Eye (tissue), 1 donor: ENCODE measurements at places on chromosomes 12 and 14.

- peak; percentile 46 for DNase-seq
Measured at GRCh38 chr12:131380220-131380964, 330.5 kb upstream of the SFSWAP start.

GRCh38 chr12:124433879-124434278 lies 133.5 kb downstream of the NCOR2 start:
- no peak for DNase-seq

DNA sequence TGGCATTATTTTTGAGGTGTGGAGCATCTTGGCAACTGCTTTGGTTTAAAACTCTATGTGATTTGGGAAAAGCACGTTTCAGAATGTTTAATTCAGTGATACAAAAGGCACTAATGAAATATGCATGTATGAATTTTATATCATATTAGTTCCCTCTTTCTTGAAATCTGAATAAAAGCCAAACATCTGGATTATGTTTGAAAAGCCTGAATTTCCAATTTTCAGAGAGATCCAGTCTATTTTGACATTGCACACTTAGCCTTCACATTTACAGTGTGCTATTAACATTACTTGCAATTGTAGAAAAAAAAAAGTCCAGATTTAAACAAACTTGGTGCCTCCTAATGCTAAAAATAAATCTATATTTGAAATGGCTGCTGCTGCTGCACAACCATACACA lies 219.1 kb upstream of the NPAS3 start:
- peak; percentile 34 for DNase-seq

DNA sequence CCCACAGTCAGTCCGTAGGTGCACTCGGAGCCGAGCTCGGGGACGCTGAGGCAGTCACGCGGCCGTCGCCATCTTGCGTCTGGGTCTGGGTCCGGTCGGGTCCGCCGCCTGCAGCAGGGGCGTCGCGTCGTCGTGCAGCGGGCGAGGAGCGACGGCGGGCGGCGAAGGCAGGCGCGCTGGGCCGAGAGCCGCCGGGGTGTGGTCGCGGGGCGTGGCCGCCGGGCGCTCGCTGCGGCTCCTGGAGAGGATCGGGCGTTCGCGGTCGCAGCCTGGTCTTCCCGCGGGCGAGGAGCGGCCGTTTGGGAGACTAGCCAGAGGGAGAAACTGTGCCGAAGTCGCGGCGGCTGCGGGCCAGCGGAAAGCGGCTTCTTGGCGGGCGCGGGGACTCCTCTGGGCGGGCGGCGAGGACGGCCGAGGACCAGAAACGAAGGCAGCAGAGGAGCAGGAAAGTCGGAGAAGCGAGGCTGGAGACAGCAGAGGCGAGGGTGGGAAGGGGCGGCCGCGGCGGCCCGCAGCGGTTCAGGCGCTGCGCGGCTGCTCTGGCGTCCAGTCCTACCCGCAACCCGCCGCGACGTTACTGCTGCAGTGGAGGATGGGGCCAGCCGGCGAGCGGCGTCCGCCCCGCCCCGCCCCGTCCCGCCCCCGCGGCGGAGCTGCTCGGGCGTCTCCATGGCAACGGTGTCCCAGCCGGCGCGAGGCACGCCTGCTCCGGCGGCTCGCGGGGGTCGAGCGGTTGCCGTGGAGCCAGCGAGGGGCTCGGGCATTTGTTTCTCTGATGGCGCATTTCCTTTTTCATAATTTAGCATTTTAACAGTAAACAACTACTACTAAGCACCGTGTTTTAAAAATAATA lies at the start of gene PNMA1:
Gene PNMA1 (minus strand): TSS at position 582 of the 853 bp plus-strand sequence. CDS start 745 bp downstream, outside the sequence.
- peak; percentile 96 for DNase-seq

DNA sequence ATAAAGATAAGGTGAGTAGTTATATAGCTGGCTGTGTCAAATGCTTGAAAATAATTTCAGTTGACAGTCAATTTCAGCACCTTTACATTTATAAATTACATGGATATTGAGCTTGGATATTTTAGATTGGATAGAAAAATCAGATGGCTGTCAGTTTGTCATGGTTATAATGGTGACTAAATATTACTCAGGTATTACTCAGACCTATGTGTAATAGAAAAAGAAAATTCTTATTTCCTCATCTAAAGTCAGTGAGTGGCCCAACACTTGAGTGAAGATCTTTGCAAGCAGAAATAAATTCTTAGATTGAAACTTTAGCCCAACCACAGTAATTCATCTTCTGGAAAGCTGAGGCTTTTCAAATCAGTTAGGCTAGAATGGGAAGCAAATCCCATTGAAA lies 354.4 kb downstream of the NAV3 start:
- DNase-seq, result no peak

GRCh38 chr14:105067140-105067968 lies 2.1 kb upstream of the GPR132 start:
- DNase-seq, result no peak

DNA sequence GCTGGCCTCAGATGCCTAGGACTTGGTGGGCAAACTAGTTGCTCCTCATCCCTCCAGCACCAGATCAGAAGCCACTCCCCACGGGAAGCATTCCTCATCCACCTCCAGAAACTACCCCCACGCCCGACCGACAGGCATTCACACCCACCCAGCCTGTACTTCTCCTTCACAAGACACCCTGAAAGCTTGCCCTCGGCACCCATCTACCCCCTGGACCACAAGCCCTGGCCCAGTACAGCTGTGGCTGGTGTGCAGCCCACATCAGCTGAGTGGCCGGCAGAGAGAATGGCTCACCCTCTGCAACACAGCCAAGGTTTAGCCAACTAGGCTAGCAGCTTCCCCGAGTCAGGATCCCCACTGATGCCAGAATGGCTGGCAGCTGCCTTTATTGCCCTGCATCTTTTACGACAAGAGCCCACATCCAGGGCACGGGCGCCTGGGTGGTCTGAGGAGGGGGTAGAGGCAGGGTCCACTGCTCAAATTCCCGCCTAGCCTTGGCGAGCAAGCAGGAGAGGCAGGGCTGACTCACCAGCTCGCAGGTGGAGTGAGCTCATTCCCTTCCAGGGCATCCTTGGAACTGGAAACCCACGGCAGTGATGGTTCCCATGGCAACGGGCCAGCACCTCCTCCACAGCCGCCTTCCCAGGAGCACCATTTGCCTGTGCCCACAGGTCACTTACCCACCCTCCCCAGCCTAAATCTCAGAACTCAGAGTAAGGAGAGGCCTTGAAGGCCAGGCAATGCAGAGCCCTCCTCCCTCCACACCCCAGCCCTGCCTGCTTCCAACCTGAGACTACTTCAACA lies 17.1 kb downstream of the ACTN1 start:
- DNase-seq, result peak; percentile 45

GRCh38 chr12:113779774-113780173 lies 186.4 kb downstream of the RBM19 start:
- no peak for DNase-seq

- no peak for DNase-seq
Measured at GRCh38 chr12:22974865-22975264, 349.9 kb downstream of the ETNK1 start.

DNA sequence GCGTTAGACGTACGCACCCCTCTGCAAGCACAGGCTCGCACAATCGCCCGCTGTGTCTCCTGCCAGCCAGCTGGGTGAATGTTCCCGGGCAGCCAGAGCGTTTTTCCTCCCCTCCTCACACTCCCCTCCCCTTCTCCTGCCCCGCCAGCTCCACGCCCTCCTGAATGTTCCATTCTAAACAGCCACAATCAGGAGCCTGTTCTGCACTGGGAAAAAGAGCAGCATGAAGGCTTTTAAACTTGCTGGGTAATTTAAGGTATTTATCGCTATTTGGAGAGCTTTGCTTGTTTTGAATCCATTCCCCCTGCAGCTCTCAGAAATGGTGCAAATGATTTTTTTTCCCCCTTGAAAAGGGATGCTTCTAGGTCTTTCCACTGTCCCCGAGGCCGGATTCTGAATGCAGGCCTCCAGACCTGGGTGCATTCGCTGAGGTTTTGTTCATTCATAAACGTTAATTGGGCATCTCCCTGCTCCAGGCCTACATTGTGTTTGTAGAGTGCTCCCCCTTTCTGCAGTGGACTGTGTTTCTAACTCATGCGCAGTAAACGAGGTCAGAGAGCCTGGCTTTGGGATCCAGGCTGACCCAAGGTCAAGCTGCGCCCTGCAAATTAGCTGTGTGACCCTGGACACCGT lies 212.5 kb downstream of the CHST11 start:
- peak; percentile 80 for DNase-seq

DNA sequence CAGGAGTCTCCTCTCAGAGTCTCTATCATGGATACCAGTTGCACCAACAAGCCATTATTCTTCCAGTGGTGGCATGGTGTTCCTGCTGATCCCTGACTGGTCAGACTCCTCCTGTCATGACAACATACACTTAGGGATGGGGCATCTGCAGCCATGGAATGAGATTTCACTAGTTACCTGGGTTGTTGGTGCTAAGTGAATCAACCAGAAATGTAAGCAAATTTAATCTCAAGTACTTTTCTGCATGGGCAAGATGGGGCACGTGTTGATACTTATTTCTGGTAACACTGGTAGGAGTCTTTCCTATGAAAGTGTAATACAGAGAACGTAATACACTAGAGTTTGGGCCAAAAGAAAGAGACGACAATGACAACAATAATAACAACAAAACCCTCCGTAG lies 211.5 kb upstream of the FOXN3 start:
- DNase-seq, result no peak

DNA sequence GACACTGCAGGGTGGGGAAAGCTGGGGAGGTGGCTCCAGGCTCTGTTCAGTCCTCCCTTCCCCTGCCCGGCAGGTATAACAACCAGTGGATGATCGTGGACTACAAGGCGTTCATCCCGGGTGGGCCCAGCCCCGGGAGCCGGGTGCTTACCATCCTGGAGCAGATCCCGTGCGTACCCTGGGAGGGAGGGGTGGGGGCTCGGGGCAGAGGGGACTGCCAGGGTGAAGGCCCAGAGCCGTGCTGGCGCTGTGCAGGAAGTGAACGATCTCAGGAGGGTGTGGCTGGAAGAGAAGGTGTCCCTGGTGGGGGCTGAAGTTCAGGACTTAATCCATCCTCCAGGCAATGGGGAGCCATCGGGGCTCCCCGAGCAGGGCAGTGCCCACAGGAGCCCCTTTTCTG lies 18.9 kb downstream of the SDS start:
- no peak for DNase-seq

- DNase-seq, result no peak
Measured at GRCh38 chr12:79778802-79779448, 88.2 kb upstream of the PAWR start.

DNA sequence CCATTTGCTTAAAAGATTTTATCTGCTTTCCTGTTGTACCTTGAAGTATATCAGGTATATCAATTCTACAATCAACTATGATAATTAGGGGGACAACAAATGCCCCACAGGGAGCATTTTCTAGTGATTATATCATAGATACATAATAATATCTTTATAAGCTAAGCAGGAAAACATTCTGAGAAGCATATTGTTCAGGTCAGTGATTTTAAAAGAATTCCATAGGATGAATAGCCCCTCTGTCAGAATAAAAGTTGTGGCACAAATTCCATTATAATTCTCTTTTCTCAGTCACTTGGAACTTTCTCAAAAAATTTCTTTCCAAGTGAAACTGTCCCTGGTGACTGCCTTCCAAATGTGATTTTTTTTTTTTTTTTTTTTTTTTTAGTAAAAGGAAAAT lies 32.9 kb upstream of the HMGA2 start:
- no peak for DNase-seq

GRCh38 chr14:74464785-74465184 lies 28.3 kb downstream of the NPC2 start:
- DNase-seq, result no peak

GRCh38 chr12:4027412-4027811 lies 154.2 kb upstream of the PARP11 start:
- no peak for DNase-seq

DNA sequence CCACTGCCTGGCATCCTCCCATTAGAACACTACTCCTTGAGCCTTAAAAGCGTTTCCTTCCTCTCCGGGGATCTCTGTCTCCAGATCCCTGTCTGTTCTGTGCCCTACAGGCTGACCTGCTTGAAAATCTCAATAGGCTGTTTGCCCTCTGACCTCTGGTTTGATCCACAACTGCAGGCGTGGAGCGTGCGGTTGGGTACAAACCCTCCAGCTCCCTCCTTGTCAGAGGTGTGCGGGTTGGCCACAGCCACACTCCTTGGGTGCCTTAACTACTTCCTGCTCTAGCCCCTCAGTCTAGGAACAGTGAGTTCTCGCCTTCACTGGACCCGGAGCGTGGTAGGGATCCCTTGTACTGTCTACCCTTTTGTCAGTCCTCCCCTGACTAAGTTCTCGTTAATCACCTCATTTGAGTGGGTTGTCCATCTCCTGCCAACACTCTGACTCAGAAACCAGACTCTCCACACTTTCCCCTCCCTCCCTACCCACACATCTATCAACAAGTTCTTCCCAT lies 33.1 kb downstream of the CMKLR1 start:
- no peak for DNase-seq

DNA sequence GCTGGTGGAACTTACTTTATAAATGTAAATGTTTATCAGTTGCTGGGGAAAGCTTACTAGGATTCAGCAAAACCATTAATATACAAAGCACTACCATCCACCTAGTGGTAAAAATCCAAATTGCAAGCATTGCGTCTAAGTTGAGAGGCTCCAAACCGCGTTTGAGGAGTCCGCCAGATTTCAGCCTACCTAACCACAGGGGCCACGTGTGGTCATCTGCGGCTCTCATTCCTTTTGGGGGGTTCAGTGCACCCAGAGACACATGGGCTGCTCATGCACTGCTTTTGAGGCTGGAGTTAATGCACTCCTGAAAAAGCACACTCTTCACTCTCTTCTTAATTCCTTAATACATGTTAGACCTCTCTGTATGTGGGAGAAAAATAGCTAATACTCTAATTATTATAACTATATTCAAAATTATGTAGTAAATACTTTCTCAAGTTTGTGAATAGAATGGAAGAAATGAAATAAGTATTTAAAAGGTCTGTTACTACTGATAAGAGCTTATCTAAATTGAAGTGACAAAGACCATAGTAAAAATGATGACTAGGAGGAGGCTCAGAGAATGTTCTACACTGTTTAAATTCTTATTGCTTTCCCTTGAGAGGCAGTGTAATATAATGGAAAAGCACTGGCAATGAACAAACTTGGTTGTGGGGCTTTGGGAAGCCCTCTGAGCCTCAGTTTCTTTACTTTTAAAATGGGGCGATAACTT lies 41.4 kb upstream of the MANSC4 start:
- peak; percentile 88 for DNase-seq

DNA sequence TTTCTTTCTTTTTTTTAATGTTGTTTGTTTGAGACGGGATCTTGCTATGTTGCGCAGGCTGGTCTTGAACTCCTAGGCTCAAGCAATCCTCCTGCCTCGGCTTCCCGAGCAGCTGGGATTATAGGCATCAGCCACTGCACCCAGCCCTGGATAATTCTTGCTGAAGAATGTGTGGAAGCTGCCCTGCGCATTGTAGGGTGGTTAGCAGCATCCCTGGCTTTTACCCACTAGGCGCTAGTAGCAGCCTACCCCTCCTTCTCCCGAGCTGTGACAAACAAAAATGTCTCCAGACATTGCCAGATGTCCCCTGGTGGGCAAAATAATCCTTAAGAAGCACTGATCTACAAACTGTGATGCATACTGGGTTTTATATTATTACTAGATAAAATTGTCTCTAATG lies 6.6 kb downstream of the DCAF4 start:
- no peak for DNase-seq

DNA sequence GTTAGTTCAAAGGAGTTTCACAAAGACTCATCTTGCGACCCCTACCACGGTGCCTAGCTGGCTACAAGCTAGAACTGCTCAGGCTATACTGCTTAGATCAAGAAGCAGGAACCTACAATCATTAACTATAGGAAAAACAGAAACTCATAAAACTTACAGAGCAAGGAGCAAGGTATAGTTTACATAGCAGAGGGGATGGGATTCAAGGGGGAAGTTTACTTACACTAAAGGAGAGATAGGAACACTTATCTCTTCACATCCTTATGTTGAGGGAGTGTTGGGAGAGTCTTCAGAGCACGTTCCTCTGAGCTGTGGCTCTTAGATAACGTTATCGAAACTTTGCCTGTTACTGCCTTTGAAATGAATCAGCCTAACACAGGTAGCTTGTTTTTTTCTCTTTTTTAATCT lies 58.1 kb downstream of the FSCB start:
- no peak for DNase-seq
